Suprapubic skin (tissue), 4 donors: ENCODE measurements at places on chromosomes 6 and 20.

GRCh38 chr6:22906091-22906549, 336.8 kb downstream of the HDGFL1 start:
- no peak for DNase-seq

DNA sequence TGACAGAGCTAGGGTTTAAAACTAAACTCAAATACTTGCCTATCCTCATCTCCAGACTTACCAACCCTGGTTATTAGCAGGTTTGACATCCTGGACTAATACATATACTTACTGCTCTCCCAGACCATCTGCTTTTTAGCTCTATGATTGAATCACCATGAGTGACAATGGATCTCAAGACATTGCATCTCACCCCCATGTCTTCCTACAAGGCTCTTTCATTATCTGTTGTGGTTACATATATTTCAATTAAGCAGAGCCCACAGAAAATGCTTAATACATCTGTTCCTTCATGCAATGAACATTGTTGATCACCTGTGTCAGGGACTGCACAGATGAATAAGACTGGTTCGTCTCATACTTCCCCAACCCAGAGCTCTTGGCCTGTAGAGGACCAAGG, 19.4 kb downstream of the SAMD3 start:
- DNase-seq, result no peak

- DNase-seq, result no peak
Observed at GRCh38 chr6:3372912-3373554, 83.8 kb downstream of the SLC22A23 start.

DNA sequence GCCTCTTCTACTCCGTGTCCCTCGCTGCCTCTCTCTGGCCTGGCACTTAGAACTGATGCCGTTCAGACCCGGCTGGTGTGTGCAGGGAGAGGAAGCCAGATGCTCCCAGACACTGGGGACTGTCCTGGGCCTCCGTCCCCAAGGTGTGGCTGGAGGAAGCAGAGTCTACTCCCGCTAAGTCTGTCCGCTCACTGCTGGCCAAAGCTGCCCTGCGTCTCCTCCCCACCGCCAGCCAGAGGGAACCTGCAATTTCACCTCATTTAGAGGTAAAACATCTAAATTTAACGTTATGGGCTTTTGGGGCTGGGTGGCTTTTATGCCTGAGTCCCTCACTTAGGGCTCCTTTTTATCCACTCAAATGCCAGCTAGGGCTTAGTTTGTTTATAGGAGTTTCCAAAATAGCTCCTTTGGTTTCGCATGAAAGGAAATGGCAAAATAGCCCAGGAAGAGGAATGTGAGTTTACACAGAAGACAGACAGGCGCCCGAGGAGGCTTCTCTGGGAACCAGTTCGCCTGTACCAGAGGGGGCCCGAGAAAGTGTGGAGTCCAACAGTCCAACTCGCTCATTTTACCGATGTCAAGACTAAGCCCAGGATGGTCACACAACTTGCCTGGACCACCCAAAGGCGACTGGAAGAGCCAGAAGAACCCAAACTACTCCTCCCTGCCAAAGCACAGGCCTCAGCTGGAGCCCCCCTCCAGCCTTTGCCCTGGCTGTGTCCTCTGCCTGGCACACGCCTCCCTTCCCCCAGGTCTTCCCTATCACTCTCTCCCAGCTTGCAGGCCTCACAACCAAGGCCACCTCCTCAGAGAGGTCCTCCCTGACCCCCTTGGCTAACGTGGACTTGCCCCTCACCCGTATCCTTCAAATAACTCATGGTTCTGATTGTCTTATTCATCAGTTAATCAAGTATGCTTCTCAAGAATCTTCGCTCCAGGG, 54.5 kb downstream of the RIPOR3 start:
- DNase-seq, result no peak

- DNase-seq, result no peak
Observed at GRCh38 chr6:112176175-112176574, 78.2 kb downstream of the LAMA4 start.

GRCh38 chr6:156060013-156060412, 604.4 kb upstream of the NOX3 start:
- no peak for DNase-seq

GRCh38 chr6:33728438-33728837, 16.9 kb upstream of the UQCC2 start:
- no peak for DNase-seq

DNA sequence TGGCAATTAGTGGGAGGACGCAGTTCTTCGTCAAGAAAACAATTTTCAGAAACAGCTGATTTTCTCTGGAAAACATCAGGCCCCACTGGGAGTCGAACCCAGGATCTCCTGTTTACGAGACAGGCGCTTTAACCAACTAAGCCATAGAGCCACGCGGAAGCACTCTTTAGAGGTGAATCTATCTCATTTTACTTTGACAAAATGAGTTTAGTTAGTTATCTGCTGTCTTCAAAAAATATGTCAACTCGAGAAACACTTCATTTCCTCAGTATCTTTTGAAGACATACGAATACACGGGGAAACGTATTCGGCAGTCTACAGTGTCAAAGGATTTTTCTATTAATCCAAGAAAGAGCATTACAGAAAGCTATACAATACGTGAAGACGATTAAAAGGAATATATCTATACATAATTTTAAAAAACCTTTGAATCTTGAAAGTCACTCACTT, 26.7 kb downstream of the GPX6 start:
- DNase-seq, result no peak

DNA sequence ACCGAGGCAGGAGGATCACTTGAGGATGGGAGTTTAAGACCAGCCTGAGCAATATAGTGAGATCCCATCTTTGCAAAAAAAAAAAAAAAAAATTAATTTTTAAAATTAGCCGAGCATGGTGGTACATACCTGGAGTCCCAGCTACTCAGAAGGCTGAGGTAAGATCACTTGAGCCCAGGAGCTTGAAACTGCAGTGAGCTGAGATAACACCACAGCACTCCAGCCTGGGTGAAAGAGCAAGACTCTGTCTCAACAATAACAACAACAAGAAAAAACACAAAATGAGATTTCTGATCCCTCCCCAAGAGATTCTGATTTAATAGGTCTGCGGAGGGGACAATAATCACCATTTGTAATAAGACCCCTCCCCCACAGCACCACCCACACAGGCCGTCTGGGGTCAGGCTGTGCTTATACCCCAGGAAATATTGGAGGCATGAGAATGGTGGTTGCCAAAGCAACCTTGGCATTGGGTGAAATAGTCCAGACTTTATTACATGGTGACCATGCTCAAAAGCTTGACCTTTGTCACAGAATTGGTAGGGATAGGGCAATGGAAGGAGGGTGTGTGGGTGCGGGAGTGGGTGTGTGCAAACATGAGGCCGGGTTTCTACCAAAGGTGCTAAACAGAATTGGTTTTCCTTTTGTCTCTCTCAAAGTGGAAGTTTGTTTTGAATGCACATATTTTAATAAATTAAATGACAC, 24.4 kb upstream of the ADTRP start:
- no peak for DNase-seq

DNA sequence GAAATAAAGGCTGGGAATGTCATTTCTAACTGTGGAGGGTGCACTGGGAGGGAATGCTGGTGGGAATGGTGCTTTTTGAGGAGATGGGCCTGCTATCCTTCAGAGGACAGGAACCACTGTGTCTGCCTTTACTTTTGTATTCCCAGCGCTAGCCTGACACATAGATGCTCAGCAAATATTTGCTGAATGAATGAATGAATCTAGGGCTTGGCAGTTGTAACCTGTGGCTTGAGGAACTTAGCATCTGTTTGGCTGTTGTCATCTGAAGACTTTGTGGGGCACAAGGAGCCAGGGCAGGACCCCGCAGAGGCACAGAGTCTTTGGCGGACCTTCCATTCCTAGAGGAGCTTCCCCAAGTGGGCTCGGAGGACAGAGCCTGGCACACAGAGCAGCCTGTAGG, 6.1 kb downstream of the TOX2 start:
- DNase-seq, result no peak

DNA sequence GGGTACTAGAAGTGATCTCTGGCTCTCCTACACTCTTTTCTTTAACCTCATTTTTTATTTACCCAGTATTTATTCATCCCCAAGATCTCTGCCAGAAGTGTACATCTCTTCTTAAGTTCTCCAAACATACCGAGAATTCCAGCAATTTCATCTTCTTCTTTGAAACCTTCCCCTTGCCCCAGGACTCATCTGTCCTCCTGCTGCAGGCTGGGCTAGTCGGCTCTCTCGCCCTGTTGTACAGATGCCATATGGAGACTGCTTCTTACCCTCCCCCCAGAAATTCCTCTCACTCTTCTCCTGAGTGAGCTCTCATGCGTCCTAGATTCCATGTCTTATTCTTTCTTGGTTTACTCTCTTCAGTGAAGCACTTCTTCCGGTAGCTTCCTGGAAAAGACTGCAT, 21.9 kb upstream of the PNRC1 start:
- DNase-seq, result no peak

- DNase-seq, result no peak
Observed at GRCh38 chr6:27517928-27518787, 45.3 kb upstream of the ZNF184 start.

DNA sequence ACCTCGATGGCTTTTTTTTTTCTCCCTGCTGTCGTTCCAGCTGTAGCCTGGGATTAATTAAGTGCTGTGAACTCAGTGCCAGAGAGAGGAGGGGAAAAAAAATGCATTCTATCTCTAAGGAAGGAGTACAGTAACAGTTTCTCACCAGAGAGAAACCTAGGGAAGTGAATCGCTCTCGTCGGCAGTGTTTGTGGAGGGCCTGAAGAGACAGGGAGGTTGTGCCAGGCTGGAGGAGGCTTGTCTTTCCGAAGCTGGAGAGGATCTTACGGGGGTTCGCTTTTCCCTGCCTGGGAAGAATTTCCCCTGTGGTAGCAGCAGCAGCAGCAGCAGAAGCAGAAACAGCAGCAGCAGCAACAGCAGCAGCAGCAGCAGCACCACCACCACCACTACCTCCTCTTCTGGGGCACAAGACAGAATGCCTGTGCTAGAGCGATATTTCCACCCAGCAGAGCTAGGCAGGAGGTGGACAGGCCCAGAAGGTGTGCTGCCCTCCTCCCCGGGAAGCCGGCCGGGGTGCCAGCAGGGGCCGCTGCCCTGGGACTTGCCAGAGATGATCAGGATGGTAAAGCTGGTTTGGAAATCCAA, 186.5 kb downstream of the PDE7B start:
- no peak for DNase-seq

DNA sequence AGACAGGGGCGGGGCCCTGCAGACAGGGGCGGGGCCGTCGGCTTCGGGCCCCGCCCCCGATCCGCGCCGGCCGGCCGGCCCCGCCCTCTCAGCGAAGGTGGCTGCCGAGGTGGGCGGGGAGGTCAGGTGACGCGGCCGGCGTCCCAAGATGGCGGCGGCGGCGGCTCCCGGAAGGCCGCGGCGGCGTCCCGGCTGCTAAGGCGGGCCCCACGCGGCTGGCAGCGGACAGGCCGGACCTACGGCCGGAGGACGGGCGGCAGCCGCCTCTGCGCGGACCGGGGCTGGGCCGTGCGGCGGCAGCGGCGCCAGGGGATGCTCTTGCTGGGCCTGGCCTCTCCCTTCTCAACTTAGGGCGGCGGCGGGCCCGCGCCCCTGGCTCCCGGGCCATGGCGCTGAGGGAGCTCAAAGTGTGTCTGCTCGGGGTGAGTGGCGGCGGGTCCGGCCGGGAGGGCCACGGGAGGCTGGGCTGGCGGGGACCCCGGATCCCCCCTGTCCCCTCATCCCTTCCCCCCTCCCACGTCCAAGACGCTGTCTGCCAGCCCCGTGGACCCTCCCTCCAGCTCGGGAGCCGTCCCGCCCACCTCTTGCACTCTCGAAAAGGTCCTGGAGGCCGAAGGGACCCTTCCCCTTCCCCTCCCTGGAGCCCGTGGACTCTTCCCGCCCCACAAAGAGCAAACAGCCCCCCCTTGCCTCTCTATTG, at the start of gene RAB22A:
RAB22A (plus strand) TSS at position 125 of the 700 bp plus-strand sequence; CDS start at position 387, 262 bp downstream.
- DNase-seq, result peak; percentile 85

GRCh38 chr6:52550870-52551269, 26.0 kb downstream of the TRAM2 start:
- no peak for DNase-seq

GRCh38 chr6:6405997-6406714, 85.7 kb upstream of the F13A1 start:
- DNase-seq, result no peak

DNA sequence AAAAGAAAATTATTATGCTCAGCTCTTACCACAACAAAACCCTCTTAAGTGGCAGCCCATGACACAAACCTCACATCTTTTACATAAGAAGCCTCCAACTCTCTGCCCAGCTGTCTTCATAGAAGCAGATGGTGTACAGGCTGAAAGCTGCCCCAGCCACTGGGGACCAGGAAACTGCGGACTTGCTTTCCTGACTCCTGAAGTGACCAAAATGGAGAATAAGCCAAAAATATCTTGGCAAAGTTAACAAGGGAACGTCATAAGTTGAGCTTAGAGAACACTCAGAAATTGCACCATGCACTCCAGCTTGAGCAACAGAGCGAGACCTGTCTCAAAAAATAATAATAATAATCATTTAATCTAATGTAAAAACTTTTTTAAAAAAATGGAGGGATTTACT, 160.3 kb upstream of the CDYL start:
- no peak for DNase-seq

- DNase-seq, result no peak
Observed at GRCh38 chr20:63296531-63297299, 3.7 kb downstream of the COL20A1 start.

DNA sequence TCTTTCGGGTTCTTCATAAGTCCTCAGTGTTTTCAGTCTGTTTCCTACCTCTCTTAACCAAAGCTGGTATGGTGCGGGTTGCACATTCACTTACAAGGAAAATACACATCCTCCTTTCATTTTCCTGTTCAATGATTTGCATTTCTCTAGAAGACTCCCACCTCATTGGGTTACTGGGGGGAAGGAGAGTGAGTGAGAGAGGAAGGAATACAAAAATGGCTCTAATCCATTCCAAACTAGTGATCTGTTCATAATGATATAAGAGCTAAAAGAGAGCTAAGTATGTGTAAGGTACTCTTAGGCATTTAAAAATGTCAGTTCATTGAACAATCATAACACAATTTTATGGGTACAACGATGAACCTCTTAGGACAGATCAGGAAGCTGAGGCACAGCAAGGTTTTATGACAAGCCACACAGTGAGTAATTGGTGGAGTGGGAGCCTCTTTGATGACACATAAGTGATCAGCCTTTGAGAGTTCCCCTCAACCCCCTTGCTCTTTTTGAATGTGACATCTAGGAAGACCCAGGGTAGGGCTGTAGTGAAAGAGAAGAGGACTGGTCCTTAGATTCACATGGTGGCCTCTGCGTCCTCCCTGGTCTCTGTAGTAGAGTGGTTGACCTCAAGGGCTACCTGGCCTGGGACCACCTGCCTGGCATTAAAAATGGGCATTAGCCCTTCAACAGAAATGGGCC, 328.4 kb upstream of the SOX4 start:
- no peak for DNase-seq

DNA sequence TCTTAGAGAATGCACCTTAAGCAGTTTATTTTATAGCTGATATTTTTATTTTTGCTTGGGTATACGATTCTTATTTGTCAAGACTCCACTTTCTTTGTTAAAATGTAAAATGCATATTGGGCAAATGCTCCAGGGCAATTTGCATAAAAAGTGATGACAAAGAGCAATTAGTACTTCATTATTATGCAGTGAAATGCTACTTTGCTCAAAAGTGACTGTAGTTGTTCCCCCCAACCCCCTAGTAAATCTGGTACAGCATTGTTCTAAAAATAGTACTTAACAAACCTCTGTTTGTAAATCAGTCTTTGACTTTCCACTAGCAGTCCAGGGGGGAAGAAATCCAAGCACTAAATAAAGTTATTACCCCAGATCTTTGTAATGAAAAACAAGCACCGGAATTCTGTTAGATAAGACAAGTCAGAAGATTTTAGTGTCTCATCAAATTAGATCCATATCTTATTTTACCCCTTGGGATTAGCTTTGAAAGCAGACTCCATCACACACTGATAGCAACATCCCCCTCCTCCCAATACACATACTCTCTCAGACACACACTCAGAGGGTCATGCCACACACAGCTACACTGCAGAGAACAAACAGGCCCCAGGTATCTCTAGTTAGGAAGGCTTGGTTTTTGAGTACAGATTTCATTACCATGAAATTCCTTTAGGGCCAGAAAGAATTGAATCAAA, 32.9 kb upstream of the BACH2 start:
- DNase-seq, result no peak
